ENCODE measurements at places on chromosomes 2 and 18.
A peak's percentile ranks its signal among the peaks of the same experiment; 100 is the strongest.

GRCh38 chr2:240455647-240456446, 20.4 kb downstream of the GPC1 start:
- no peak for DNase-seq

DNA sequence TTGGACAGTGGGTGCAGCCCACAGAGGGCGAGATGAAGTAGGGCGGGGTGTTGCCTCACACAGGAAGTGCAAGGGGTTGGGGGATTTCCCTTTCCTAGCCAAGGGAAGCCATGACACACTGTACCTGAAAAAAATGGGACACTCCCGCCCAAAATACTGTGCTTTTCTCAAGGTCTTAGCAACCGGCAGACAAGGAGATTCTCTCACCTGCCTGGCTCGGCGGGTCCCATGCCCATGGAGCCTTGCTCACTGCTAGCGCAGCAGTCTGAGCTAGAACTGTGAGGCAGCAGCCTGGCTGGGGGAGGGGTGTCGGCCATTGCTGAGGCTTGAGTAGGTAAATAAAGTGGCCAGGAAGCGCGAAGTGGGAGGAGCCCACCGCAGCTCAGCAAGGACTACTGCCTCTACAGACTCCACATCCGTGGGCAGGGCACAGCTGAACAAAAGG, 244.7 kb downstream of the NBAS start:
- DNase-seq = peak; percentile 6

DNA sequence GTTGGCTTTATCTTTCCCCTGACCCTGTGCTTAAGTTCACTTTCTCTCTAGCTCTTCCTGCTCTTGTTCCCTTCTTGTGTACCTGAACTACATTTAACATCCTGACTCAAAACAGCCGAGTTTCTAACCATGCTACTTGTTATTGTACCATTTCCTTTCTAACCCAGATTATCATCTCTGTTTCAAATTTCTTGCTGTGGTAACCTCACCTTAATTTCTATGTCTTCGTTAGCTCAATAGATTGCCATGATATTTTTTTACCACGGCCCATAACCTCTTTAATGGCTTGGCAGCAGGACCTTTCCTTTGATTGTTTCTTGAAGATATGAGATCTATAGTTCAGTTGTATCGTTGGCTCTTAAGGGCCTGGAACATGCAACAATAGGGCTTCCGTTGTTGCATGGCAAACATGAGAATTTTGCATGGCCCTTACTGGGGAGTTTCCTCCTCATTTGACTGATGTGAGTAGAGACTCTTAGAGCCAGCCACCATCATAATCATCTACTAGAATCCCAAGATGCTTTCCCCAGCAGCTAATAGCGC, 11.1 kb downstream of the CFAP36 start:
- no peak for DNase-seq

GRCh38 chr2:188306271-188306670, 14.6 kb downstream of the GULP1 start:
- DNase-seq = no peak

DNA sequence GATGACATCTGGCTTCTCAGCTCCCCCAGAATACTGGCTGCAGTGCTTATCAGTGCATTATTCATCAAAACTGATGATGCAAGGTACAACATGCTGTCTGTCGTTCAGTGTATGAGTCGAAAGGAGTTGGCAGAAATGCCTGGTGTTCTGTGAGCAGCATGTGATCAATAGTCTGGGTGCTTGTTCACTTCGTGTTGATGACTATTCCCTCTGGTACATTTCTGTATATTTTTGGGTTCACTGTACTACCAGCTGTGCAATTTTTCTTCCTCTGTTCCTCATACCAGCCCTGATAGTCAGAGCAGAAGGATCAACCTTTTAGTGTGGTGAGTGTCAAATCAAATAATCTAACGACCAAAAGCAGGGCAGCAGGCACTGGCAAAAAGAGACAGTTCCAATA, 59.0 kb upstream of the KLHL14 start:
- no peak for DNase-seq

DNA sequence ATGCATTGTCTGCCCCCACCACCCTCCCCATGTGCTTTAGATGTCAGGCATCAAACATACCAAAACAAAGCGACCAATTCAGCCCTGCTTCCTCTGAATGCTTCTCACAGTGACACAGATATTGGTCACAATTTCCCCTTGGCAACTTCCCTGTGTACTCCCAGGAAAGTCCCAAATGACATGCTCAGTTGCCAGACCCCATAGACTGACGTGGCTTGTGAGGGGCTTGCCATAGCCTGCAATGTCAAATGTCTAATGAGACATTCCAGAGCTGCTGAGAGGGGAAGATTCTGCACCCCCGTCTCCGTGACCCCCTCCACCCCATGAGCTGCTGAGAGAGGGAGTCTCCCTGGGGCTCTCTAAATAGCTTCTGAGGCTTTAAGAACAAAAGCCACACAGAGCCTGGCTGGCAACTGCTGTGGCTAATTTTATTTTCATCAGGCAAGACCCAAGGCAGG, 47.3 kb downstream of the RFTN2 start:
- DNase-seq = no peak

- DNase-seq = peak; percentile 5
Measured at GRCh38 chr18:46250084-46250811, 146.1 kb downstream of the HAUS1 start.

DNA sequence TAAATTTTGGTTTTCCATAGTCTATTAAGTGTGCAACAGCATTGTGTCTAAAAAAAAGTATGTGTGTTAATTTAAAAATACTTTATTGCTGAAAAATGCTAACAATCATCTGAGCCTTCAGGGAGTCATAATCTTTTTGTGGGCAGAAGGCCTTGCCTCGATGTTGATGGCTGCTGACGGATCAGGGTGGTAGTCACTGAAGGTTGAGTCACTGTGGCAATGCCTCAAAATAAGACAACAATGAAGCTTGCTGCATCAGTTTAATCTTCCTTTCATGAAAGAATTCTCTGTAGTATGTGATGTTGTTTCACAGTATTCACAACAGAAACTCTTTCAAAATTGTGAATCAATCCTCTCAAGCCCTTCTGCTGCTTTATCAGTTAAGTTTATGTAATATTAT, 31.3 kb downstream of the HDHD2 start:
- DNase-seq = no peak

DNA sequence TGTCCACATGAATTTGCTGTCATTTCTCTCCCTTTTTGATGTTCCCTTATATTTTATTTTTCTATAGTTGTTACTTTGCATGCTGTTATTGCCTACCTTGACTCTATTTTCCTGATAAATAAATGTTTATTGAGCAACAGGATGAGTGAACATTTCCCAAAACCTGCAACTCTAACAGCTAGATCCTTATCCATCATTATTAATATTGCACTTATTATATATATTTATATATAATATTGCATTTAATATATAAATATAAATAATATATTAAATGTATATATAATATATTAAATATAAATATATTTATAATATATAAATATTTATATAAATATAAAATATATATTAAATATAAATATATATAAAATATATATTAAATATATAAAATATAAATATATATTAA, 436.1 kb upstream of the MMADHC start:
- DNase-seq = no peak

GRCh38 chr2:229780856-229781773, 66.8 kb upstream of the DNER start:
- no peak for DNase-seq

DNA sequence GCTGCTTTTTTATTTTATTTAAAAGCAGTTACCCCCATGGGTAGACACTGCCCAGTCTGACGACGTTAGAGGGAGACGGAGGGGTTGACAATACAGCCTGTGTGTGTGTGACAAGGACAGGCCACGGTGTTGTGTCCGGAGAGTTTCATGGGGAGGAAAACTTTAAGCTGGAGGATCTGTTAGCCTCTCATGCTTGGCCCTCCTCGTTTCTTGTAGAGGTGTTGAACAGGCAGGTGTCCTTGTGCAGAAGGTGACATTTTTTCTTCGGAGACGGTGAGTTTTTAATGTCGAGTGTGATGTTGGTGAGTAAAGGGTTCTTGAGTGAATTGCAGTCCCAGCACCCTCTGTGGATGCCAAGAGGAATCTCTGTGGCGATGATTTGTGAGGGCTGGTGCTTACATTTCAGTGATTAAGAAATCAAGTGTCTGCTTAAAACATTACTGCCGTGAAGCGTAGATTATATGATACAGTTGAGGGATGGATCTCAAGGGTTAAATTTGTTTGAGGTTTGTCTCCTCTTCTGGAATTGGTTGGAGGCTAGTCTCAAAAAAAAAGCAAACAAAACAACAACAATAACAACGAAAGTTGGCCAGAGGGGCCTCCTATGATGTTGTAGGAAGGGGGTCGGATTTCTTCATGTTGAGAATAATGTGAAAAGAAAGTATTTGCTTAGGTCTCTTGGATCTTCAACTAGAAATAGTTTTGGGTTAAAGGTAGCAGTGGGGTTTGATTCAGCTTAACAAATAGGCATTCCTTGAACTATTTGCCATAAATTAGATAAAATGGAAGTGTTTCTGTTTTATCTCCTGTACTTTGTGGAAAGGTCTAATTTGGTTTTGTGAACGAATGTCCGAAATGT, 1.6 kb downstream of the NCOA1 start:
- no peak for DNase-seq

- DNase-seq = no peak
Measured at GRCh38 chr2:47014564-47015051, 99.0 kb upstream of the MCFD2 start.

- no peak for DNase-seq
Measured at GRCh38 chr2:181234487-181234891, 222.7 kb upstream of the ITGA4 start.

DNA sequence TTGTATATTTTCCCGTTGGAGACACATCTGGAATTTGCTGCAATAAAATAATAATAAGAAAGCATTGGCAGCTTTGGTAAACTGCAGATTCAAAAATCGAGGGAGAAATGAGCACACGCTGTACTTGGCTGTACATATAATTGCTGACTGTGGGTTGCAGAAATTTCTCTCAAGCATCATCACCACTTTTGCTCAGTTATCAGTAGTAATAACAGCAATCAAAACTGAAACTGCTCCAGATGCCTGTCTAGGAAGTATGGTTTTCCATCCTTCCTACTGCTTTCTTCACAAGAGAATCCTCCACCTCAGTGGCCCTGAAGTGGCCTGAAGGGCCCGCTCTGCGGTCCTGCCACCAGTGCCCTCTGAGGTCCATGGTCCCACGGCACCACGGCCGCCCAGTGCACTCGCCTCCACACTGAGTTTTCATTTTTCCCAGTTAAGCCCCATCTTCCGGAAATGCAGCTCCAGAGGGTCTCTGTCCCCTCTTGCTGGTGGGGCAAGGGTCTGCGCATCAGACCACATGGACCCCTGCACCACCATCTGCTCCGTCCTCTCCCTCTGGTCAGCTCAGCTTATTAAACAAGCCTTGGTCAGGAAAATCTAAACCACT, 3.9 kb downstream of the DUSP28 start:
- DNase-seq = no peak

GRCh38 chr18:79903071-79903635, 48.3 kb downstream of the SLC66A2 start:
- DNase-seq = no peak

GRCh38 chr2:151552287-151552686, 142.6 kb downstream of the RIF1 start:
- no peak for DNase-seq

DNA sequence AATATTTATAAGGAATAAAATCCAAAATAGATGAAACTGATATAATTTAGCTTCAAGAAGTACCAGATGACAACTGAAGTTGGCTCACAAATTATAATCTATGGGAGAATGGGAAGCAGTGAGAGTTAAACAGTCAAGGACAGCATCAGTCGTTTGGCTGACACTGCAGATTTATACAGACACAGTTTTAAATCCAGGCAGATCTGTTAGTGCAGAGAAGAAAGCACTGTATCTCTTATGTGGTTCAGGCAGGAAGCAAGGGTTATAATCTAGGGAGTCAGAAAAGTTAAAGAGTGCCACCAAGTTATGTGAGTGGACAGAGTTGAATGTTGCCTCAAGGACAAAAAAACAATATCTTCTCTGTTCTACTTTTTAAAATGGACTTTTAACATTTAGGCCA, 880.2 kb downstream of the TSN start:
- no peak for DNase-seq

DNA sequence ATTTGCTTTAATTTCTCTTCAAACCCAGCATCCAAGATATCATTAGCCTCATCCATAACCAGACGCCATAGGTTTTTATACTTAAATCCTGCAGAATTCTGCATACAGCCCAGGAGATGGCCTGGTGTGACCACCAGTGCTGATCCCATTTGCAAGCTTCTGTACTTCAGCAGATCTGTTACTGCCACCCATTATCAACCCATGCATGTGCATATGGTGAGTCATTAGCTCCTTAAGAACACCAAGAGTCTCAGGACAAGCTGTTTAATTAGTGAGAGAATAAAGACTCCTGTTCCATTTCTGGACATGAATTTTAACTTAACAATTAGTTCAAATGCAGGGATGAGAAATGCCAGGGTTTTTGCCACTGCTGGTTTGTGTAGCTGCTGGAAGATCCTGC, 110.7 kb upstream of the TANK start:
- no peak for DNase-seq

DNA sequence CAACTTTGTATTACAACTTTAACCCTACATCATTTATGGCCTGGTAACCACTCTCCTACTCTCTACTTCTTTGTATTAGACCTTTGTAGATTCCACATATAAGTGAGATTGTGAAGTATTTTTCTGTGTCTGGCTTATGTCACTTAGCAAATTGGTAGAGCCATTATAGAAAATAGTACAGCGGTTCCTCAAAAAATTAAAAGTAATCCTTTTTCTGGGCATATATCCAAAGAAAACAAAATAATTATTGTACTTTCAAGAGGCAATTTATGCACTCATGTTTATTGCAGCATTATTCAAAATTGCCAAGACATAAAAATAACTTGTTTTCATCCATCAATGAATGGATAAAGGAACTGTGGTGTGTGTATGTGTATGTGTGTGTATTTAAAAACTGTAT, 537.5 kb upstream of the FSIP2 start:
- no peak for DNase-seq

DNA sequence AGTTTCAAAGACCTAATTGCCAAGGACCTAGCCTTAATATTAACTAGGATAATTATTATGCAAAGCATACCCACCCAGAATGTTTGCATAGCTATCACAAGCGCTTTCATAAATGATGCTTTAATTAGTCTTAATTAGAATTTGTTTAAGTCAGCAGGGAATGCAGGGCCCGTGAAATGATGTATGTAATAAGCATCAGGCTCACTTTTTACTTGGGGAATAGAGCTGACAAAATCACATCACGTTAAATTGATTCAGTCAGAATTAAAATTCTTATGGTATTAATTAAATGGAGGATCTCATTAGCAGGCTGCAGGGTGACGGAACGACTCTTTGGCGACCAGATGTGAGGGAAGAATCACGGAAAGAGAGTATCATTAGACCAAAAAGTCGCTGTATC, 264.5 kb downstream of the GPD2 start:
- no peak for DNase-seq

DNA sequence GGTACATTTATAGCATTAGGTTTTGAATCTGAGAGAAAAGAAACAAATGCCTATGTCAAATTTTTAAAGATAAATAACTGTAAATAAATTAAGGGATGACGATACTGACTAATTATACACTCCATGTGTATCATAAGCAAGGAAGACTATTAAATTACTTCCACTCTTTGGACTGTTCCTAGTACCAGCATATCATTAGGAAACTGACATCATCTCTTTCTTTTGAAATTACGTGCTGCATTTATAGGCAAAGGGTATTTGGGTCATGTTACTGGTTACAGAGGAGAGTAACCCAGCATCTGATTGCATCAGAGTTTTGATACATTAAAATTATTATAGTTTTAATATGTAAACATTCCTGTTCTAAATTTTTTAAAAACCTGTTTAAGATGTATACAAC, 309.7 kb downstream of the XIRP2 start:
- no peak for DNase-seq
